Activated T-cell treated with anti-CD3 and anti-CD28 coated beads for 1 hour (primary cell): ENCODE measurements at places on chromosomes 2 and 18.

DNA sequence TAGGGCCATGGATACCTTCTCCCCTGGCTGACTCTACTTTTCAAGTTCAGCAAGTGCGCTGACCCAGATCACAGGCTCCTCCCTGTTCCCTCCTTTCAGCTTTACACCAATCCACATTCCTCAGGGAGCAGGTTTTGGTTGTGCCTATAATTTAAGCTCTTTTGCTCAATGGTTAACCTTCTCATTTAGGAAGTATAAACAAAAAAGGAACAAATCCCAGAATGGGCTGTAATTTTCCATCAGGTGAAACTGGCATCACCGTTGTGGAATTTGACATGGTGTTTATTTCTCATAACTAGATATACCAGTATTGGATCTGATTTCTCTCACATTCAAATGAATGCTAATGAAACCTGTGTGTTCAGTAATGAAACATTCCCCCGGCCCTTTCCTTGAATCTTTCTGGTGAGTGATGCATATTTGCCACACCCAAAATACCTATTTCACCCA is 13.6 kb downstream of the STRN start:
- DNase-seq: no peak

DNA sequence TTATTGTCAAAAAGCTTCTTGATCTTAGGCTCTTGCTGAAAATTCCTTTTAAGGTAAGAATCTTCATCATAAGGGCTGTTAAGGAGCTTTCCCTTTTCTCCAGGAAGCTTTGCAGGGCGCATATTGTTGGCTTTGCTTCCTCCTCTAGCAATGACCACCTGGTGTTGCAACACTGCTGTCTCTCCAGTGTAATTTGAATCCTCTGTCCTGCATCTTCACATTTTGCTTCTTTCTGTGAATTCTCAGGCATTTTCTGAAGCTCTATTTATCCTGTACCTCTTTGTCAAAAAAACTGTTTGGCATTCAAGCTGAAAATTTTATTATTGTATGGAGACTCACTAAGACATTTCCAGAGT is 533.1 kb upstream of the CHAC2 start:
- no peak for DNase-seq

DNA sequence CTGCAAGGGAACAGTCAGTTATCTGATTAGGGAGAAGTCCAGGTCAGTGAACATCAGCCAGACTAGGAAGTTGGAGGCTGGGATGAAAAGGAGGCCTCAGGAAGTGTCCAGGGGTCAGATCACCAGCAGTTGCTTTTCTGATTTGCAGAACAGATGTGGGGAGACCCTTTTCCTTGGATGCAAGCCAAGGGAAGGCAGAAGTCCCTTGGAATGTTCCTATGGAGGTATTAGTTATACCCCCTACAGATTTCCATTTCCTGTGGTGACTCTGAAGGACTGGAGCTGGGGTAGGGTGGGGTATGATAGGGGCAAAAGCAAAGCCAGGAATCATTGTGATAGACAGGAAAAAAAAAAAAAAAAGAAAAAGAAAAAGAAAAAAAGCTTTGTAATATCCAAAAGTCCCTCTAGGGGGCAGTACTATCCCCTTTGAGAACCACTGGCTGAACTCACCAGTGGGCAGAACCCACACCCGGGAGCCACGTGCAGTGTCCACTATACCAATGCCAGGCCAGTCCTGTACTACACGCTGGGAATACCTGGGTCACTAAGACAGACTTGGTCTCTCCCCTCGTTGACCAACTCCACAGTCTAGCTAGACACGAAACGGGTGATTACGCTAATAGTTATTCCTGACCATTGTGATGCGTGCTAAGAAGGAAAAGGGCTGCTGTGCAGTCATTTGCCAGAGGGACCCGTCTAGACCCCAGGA is 7.4 kb downstream of the DYSF start:
- no peak for DNase-seq

DNA sequence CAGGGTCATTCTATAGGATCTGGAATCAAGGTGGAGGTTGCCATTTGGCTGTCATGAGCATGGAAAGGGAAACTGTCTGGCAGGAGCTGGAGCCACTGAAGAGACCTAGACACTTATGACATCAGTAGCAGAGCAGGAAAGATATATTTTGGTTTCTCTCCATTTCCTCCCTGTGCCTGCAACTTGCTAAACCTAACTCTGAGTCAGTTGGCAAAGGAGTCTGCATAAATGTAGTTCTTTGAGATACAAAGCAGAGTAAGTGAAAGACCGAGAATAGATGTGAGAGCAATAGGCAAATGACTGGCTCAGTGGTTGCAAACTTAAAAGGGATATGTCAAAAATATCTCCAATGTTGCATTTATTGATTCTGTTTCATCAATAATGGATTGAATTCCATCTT is 757.7 kb downstream of the KCNJ3 start:
- no peak for DNase-seq

- DNase-seq: no peak
Observed at GRCh38 chr2:164275659-164276058, 345.6 kb downstream of the GRB14 start.

- peak; percentile 75 for DNase-seq
Observed at GRCh38 chr2:38508311-38509039, 94.3 kb downstream of the HNRNPLL start.

DNA sequence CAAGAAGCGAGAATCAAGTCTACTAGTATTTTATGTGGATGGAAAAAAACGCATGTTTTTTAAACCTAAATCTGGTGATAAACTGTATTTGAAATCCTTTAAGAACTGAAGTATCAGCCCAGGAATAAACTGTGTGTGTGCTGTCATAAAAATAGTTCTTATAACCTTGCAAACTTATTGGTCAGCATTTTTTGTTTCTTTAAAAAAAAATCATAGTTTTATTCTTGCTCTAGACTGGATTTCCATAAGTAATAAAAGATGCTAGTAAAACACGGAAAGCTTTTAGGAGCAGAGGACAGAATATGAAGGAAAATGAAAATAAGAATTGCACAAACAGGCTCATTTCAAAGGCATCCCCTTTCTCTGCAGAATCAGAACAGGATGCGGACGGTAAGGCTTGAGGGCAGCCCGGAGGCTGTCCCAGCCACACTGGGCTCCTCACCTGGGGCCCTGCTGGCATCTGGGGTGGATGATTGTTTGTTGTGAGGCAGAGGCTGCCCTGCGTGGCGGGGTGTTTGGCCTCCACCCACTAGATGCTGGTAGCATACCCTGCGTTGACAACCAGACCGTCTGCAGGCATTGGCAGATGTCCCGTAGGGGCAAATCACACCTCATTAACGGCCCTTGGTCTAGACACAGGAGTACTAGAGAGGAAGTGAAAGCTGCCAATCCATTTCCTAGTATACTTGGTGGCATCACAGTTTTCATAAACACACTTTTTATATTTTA is 52.5 kb downstream of the MBP start:
- DNase-seq: no peak

DNA sequence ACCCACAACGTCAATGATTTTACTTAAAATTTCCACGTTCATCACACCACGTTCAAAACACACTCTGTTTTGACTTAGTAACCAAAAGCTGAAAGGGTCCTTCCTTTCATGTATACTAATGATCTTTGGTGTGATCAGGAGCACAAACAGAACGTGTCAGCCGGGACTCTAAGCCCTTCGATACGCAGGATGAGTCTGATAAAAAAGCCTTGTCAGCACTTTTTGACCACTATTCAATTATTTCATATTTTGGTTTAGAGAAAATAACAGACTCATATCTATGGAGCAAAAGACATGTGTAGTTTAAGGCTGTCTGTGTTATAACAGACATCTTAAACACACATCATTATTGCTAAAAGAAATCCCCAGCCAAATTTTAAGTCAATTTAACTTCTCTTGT is 345.3 kb downstream of the ZNF516 start:
- DNase-seq: no peak

DNA sequence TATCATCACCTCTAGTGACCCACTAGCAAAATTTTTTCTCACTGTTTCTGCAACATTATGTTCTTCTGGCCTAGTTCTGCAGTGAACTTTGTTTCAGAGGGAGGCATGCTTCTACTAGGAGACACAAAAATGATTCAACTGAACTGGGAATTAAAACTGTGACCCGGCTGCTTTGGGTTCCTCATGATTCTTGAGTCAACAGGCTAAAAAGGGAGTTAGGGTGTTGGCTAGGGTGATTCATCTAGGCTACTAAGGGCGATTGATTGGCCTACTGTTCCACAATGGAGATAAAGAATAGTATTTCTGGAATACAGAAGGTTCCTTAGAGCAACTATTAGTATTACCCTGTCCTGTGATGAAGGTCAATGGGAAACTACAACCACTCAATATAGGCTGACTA is 179.5 kb downstream of the PPP1R1C start:
- no peak for DNase-seq

DNA sequence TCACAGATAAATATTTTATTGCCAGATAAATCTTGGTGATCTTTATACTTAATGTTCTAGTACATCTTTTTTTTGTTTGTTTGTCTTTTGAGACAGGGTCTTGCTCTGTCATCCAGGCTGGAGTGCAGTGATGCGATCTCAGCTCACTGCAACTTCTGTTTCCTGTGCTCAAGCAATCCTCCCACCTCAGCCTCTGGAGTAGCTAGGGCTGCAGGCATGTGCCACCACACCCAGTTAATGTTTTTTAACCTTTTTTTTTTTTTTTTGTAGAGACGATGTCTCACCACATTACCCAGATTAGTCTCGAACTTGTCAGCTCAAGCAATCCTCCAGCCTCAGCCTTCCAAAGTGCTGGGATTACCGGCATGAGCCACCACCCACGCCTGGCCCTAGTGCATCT is 9.1 kb upstream of the C1GALT1C1L start:
- no peak for DNase-seq

- no peak for DNase-seq
Observed at GRCh38 chr18:63290821-63291200, 28.8 kb downstream of the BCL2 start.

DNA sequence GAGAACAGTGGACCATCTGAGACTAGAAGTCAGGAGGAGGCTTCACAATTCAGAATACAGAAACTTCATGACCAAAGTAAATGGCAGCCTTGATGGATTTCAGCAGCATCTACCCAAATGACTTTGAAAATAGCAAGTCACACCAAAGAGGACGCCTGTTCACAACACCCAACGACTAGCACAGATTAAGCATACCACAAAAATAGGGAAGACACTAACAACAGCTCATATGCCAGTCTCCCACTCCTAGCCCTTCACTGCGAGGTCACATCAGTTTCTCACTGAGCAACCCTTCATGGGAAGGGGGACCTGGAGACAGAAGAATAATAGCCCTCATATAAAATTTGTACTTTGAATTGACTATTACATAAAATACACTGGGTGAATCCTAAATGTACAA is 228.4 kb upstream of the SLC39A10 start:
- DNase-seq: no peak

DNA sequence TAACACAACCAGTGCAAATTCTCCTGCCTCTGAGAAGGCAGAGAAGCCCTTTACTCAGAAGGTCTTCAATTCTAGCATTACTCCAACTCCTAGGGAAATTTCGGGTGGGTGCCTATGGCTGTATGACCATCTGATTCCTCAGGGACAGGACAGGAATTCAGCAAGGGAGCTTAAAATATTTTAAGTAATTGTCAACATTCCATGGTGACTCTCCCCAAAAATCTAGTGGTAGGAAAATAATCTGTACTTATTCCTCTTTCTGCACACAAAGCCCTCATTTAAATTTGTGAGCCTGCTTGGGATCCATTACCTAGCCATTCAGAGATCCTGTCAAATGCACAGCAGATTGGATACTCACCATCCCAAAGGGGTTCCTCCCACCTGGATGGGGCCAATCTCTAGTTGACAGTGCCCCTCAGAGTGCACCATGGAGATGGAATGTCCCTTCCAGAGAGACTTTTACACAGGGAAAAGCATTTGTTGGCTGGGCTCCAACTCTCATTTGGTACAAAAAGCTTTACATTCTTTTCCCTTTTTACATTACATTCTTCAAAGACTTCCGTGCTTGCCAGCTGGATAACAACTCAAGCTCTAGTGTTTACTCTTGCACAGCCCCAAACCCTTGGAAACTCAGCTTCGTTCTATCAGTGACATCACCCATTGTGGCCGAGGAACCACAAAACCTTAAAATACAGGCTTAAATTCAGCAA is 3.1 kb upstream of the TMEM150A start:
- no peak for DNase-seq

DNA sequence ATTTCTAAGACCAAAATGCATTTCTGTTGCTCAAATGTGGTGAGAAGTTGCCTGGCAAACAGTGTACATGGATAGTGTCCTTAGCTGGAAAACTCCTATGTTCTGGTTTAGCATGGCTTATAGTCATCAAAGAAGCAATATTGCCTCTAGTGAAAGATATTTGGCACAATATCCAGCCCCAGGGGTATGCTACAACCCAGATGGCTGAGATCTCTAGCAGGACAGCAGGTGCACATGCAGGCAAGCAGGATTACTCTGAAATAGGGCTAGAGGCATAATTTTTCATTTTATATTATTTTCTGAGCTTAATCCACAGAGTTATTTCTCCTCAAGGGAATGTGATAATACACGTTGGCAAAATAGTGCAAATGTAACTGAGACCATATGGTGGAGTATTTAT is 34.0 kb downstream of the CCDC195 start:
- DNase-seq: no peak

GRCh38 chr2:20557635-20558034 is 93.3 kb downstream of the HS1BP3 start:
- DNase-seq: no peak

GRCh38 chr2:68980956-68981355 is 6.5 kb downstream of the GKN1 start:
- no peak for DNase-seq

DNA sequence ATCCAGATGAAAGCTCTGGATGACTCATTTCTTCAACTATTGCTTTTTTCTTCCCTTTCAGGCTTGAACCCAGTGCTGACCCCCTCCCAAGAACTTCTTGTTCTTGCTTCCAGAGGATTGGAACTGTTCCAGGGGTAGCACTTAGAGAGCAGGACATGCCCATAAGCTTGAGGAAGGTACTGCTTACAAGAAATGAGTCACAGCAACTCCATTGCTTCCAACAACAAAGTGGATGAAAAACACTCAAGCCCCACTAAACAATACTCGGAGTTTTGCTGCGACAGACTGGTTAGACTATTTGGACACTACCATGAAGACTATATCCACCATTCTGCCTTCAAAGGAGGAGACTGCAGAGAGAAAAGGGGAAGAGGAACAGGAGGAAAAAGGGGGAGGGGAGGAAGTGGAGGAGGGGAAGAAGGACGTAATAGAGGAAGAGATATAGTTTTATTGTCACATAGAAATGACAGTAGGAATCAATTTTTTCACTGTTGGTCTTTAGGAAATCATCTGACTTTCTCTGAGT is 1.6 kb upstream of the EPC2 start:
- DNase-seq: no peak

- no peak for DNase-seq
Observed at GRCh38 chr18:51522821-51523220, 325.3 kb upstream of the MEX3C start.
